ENCODE measurements at places on chromosomes 16 and 17.

DNA sequence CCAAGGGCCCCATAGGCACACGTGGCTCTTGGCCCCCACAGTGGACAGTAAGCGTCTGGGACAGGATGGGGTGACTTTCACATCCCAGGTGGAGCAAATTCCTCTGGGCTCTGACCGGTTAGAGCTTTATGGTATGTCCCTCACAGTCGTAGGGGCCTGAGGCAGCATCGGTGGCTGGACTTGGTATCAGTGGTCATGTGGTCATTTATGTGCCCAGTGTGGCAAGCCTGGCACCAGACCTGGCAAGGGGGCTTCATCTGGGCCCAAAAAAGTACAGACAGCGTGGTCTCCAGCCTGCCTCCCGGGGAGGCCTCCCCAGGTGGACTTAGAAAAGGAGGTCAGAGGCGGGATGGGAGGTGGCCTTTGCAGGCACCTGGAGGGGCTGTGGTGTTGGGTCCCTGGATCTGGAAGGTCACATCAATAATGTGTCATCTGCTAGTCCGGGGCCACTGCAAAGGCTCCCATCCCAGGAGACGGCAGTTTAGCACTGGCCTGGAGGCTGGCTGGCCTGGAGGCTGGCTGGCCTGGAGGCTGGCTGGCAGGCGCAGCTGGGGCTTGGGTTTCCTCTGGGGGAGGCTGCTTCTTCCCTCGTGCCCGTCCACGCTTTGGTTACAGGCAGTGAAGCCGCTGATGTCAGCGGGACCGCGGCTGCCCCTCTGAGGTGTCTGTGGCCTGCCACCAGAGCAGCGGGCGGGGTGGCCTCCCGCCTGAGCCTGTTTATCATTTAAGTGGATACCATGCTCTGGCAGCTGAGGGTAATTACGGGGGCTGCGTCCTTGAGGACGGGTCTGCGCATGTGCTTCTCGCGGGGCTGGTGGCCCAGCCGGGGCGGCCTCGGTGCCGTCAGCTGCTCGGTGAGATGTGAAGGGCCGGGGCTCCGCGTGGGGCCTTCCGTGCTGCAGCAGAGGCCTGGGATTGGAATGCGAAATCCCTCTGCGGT is 20.7 kb upstream of the CBX4 start:
- no peak for DNase-seq

DNA sequence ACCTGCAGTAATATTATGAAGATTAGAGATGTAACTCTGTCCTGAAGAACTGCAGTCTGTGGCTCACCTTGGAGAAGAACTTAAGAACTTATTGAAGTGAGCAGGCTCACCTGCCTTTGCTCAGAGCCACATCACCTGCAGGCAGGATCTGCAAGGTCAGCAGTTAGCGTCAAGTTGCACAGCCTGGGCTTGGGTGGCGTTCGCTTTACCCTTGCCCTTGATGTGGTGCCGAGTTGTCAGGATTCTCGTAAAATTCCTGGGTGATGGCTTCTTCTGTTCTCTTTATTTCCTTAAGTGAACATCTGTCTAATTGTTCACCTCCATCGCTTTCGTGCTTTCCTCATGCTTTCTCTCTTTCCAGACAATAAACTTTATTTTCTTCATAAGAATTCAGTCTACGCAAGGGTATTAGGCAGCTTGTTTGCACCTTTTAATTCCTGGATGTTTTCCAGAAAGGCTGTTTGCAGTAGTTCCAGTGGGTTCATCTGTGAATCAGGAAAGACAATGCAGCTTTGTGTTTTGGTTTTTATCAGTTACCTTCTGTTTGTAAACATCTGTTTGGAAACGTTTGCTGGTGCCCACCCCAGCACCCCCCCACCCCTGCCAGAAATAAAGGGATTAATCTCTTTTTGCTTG is 254.3 kb downstream of the WWOX start:
- no peak for DNase-seq

DNA sequence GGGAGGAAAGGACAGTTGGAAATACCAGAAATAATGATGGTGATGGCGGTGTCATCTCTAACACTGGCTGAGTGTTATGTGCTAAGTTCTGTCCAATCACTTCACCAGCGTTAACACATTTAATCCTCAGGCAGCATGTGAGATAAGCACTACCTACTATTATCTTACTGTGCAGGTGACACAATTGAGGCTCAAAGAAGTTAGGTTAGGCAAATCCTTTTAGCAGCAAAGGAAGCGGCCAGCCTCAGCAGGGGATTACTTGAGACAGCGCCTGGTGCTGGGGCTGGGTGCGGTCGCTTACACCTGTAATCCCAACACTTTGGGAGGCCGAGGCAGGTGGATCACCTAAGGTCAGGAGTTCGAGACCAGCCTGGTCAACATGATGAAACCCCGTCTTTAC is 18.7 kb upstream of the DHX8 start:
- DNase-seq, result no peak

- no peak for DNase-seq
These were observed 42.2 kb upstream of the GSE1 start for GRCh38 chr16:85570735-85571562.

DNA sequence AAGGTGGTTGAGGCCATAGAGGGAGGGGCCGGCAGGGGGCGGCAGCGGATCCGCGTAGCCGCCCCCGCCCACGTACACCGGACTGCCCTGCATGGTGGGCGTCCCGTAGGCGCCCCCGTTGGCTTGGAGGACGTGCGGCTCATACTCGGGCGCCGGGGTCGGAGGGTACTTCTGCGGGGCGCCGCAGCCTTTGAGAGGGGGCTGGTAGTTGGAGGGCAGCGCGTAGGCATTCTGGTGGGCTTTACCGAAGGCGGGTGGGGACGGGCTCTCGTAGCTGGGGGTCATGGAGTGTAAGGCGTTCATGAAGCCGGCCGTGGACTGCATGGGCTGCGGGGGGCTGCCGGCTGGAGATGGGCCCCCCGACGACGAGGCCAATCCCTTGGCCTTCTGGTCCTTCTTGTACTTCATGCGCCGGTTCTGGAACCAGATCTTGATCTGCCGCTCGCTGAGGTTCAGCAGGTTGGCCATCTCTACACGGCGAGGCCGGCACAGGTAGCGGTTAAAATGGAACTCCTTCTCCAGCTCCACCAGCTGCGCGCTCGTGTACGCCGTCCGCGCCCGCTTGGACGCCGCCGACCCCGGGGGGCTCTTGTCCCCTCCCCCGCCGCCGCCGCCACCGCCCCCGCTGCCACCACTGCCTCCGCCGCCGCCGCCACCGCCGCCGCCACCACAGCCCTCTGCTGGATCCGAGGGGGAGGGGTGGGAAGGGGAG is 5.7 kb upstream of the HOXB2 start:
- no peak for DNase-seq

- no peak for DNase-seq
These were observed 42.7 kb downstream of the TNRC6C start for GRCh38 chr17:78001182-78001581.

DNA sequence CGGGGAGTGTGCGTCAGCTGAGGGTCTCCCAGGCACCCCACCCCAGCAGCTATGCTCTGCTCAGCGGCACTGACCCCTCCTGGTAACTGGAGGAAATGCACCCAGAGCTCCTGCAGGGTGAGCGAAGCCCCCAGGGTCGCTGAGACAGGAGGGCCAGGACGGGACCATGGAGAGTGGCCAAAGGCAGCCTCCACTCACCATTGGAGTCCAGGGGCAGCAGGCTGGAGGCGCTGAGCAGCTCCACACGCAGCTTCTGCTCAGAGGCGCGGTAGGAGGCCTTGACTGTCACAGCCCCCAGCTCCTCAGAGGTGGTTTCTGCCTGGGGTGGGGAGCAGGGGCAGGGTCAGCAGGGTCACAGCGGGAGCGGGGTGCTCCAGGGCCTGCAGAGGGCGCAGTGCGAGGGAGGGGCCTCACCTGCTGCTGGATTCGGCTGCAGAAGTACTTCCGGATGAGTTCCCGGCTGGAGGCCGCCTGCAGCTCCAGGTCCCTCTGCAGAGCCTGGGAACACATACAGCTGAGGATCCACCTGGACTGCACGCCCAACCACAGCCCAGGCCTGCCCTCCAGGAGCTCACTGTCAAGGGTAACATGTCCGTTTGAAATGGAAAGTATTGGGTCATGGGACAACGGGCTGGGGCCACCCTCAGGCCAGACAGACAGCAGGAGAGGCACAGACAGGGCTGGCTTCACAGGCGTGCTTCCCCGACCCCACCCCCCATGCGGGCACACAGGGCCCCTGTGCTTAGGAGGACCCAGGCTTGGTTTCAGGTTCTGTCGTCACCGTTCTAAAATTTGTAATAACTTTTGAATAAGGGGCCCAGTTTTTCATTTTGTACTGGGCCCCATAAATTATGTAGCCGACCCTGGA is 13.8 kb downstream of the UNC13D start:
- no peak for DNase-seq

- no peak for DNase-seq
These were observed 32.2 kb downstream of the HS3ST3A1 start for GRCh38 chr17:13569398-13570123.

GRCh38 chr17:17446666-17447155 is 30.1 kb upstream of the MED9 start:
- no peak for DNase-seq

DNA sequence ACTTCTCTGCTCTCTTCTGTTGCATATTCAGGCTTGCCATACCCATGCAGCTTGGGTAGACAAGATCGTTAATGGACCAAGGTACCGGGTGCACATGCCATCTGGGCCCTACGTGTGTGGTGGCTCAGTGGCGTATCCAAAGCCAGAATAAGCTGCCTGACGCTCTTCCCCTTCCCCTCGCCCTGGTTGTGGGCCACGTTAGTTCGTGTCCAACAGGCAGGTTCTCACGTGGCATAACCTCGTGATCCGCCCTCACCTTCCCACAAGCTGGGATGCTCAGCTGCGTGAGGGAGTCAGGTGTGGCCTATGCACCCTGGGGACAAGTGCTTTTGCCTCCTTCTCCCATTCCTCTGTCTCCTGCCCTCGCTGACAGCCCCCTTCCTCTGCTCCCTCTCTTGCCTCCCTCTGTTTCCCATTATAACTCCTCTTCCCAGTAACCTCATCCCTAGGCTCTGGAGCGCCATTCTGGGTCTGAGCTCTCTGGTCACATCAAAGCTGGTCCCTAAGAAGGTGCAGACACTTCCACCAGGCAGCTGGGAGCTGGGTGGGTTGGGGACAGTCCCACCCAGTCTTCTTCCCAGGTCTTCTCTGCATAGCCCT is 77.6 kb downstream of the PLD6 start:
- no peak for DNase-seq

GRCh38 chr17:51010173-51010675 is 110.4 kb downstream of the SPAG9 start:
- no peak for DNase-seq

- DNase-seq, result no peak
These were observed 13.4 kb downstream of the MSI2 start for GRCh38 chr17:57269598-57270255.

- DNase-seq, result no peak
These were observed 126.3 kb downstream of the ZNF778 start for GRCh38 chr16:89343501-89344457.

DNA sequence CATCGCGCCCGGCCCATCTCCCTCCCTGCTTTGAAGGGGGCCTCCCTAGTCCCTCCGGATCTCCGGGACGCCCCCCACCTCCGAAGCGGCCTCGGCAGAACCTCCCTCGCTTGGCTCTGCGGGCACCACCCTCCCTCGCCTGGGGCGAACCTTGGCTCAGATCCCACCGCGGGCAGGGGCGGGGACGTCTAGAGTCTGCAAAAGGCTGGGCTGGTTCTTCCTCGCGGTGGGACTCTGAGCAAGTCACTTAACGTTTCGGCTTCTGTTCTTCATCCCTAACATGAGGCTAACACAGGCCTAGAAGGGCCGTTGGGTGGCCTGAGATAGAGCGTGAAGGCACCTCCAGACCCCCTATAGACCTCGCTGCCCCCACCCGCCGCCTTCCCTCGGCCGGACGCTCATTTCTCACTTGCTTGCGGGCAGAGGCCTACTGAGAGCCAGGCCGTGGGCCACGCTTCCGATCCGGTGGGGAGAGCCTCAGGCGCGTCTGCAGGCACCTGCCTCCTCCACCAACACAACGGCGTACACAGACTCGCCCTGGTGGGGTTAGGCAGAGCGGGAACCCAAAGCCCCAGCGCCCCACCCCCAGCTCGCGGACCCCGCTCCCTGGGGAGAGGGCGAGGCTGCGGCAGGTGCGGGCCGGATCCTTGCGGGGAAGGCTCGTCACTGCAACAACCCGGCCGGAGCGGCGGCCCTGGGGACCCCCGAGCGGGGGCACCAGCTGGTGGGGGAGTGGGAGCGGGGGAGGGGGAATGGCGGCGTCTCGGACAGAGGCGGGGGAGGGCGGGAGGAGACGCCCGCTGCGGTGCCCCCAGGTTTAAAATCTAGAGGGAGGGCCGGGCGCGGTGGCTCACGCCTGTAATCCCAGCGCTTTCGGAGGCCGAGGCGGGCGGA is 5.4 kb downstream of the MYO1C start:
- peak; percentile 68 for DNase-seq

DNA sequence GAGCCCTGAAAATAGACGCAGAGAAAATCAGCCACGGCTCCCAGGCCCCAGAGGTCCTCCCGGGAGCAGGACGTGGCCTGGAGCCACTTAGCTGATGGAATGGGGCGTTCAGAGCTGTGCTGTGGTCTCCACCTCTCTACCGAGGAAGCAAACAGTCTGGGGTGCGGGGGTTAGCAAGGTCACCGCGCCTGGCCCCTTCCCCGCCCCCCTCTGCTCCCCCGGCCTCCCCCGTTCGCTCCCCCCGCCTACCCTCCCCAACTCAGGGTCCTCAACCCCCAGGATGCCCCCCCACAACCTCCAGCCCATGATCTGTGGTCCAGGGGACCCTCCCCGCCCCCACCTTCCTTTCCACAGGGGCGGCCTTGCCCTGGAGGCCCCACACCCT is 20.6 kb upstream of the C1QTNF8 start:
- no peak for DNase-seq

DNA sequence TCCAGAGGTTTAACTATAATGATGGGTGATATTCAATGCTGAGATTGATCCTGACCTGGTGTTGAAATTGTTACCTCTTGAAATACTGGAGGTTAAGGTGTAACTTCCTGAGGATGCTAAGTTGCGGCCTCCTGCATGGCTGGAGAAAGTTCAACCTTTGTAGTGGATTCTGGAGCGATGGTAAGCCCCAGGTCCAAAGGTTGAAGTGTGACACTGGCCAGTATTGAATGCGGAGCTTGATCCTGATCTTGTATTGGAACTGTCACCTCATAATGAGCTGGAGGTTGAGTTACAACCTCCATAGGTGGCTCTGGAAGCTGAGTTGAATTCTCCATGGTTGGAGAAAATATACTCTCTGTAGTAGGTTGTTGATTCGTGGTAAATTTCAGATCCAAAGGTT is 17.0 kb downstream of the RDM1 start:
- no peak for DNase-seq

DNA sequence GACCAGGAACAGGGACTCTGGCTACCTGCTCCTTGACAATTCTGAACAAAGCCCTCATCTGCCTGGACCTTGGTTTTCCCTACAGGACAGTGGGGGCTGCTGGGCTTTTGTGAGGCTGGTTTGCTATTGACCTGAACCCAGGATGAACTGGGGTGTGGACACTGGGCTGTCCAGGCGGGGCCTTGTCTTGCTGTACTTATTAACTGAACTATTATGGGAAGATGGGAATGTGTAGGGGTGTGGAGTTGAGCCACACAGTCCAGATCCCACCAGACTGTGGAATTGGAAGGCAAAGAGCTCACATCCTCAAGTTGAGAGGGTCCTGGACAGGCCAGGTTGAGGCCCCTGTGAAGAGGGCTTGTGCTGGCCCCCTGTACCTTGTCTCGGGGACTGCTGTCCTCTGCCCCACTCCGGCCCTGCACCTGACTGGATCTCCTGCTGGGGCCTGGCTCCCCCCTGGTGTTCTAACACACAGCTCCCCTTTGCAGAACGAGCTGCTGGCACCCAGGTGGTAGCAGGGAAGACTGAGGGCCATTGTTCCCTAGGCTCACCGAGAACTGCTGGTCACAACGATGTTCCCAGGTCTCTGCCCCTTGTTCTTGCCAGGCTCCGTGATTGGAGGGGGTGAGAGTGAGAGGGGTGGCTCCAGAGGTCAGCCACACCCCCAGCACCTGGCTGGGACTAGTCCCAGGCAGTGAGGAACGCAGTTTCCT is 51.8 kb upstream of the CDC42EP4 start:
- DNase-seq, result no peak

All from activated CD8-positive, alpha-beta memory T cell treated with anti-CD3 and anti-CD28 coated beads for 1 hour (primary cell).